Stimulated activated CD4-positive, alpha-beta T cell treated with anti-CD3 and anti-CD28 coated beads, Interleukin-12 subunit alpha, Interleukin-12 subunit beta, amount 100 ng/mL, for 4 hours (primary cell): ENCODE measurements at places on chromosomes 4 and X.

DNA sequence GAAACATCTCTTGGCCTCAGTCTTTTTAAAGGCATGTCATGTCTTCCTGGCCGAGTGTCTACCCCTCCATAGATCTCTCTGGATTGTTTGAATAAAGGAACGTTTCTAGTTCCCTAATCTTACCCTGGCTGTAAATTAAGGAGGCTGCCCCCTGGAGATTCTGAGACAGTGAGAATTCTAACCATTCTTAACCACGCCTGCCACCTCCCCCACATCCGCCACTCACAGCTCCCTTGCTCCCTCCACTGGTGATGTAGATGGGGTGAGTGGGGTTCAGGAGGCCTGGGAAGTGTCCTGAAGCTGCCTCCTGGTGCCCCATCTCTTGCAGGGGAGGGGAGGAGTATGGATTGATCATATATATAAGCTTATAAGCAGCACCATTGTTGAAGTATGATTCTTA lies 48.0 kb upstream of the TRIM2 start:
- DNase-seq, result no peak

- DNase-seq, result no peak
These were observed 3.6 kb upstream of the CXCL1 start for GRCh38 chr4:73865431-73866096.

DNA sequence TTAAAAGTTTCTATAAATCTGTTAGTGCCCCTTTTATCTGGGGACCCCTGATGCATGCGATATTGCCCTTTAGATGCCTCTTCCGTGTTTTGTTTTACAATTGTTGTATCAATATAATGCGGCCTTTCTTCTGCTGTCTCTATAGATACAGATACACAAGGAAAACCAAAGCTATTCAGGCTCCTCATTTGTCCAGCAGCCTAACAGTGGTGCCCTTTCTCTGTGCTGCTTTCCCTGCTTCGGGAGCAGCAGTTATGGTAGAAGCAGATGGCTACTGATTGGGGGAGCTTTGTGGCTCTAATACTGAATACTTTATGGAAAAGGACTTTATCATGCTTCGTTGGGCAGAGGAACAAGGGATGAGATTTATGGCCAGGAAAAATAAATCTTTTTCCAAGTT lies 10.6 kb upstream of the PRDM8 start:
- DNase-seq, result no peak

- DNase-seq, result no peak
These were observed 11.7 kb downstream of the MAGEE1 start for GRCh38 chrX:76439188-76439587.

DNA sequence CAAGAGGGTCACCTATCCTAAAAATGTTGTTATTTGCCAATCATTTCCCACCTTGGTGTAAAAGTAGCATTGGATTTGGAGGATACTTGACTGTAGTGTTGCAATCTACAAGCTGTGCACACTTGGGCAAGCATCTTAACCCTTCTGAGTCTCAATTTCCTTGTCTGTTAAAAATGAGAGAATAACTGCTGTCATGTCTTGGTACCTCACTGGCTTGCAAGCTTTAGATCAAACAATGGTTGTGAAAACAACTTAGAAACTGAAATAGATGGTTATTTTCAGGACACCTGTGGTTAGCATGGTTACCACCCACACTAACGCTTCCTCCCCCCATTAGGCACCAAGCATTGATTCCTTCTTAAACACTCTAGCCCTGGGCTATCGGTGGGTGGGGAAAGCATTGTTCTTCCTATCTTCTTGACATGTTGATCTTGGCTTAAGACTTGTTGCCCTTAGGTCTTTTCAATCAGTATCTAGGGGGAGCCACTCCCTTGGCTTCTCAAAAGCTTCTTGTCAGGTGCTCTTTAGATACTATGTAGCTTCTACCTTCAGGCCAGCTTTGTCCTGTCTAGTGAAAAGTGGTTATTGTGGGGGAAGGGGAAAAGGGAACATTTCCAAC lies 10.6 kb upstream of the AMOT start:
- DNase-seq, result no peak
